ENCODE measurements at places on chromosomes 11 and 22. TPM values are rescaled to one million over a fixed set of nuclear protein-coding genes. Genes with fewer than 3 reads are reported as not detected.

Gene DENND6B
- 2.7 TPM for total RNA-seq

DNA sequence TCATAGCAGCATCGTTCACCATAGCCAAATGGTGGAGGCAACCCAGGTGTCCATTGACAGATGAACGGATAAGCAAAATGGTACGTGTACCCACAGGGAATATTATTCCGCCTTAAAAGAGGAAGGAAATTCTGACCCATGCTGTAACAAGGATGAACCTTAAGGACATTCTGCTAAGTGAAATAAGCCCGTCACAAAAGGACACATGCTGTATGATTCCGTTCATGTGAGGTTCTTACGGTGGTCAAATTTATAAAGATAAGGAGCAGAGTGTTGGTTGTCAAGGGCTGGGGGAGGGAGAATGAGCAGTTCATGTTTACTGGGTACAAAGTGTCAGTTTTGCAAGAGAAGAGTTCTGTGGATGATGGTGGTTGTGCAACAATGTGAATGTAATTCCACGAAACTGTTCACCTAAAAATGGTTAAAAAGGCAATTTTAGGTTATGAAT is 26.3 kb downstream of the APOL1 start:
- no peak overlapping the region for H3K27ac ChIP-seq
- H3K4me3 ChIP-seq = no peak overlapping the region
- H3K36me3 ChIP-seq = peaks cover 33% of the 10 kb centered on the region
- DNase-seq = no peak
- H3K4me1 ChIP-seq = peaks cover 8% of the 10 kb centered on the region

GRCh38 chr11:76626921-76627401 is 43.6 kb downstream of the LRRC32 start:
- peaks cover 30% of the 10 kb centered on the region for H3K4me1 ChIP-seq
- no peaks in the 10 kb centered on the region for H3K27me3 ChIP-seq
- H3K4me3 ChIP-seq = no peak overlapping the region
- H3K36me3 ChIP-seq = no peaks in the 10 kb centered on the region
- peak; percentile 84 for DNase-seq

DNA sequence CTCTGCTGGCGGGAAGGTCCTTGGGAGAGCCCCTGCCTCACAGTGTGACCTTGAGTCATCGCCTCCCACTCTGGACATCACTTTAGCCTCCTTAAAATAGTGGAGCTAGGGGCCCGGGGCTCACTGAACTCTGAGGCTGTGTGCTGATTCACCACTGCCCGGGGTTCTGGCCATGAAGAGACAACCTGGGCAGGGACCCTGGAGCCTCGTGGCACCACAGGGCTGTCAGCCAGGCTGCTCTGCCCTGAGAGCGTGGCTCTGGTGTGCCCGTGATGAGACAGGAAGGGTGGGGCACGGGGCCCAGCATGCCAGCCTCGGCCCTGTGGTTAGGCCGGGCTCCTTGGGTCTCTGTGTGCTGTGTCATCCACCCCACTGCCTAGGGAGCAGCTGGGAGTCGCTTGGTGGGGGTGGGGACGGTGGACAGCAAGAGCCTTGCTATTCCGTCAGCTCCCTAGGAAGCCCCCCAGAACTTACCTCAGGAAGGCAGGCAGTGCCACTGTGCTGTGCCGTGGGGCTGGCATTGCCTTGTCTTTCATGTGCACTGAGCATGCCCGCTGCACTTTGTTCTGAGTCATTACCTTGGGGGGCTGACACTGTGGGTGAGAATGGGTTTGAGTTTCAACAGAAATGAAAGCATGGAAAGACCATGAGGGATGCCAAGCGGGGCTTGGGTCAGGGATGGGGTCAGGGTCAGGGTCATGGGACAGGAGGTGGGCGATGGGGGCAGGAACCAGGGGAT is 31.7 kb downstream of the TPCN2 start:
- peaks cover 40% of the 10 kb centered on the region for H3K36me3 ChIP-seq
- peak overlapping the region; percentile 18 for H3K27ac ChIP-seq
- H3K4me1 ChIP-seq = peaks cover 9% of the 10 kb centered on the region
- H3K4me3 ChIP-seq = no peak overlapping the region
- DNase-seq = no peak

Data from vagina (tissue), 2 donors.